ENCODE measurements at places on chromosomes 11 and 22. TPM values are rescaled to one million over a fixed set of nuclear protein-coding genes. Genes with fewer than 3 reads are reported as not detected.

AIFM3 gene
- 3.5 TPM for total RNA-seq

RBX1 gene
- total RNA-seq = 57.0 TPM

GUCY1A2 gene
- 0.05 TPM for total RNA-seq

TP53AIP1 gene
- total RNA-seq = 0.06 TPM

OR52H1 gene
- total RNA-seq = not detected

B4GAT1 gene
- total RNA-seq = 14.8 TPM

PAAF1 gene
- 12.5 TPM for total RNA-seq

ROBO4 gene
- total RNA-seq = not detected

LRP5 gene
- 47.2 TPM for total RNA-seq

GGTLC2 gene
- not detected for total RNA-seq

KRTAP5-2 gene
- not detected for total RNA-seq

APLNR gene
- not detected for total RNA-seq

VSIG10L2 gene
- total RNA-seq = not detected

SCYL1 gene
- total RNA-seq = 58.6 TPM

CFAP68 gene
- 32.5 TPM for total RNA-seq

UBQLNL gene
- not detected for total RNA-seq

RIBC2 gene
- 2.6 TPM for total RNA-seq

OR51B5 gene
- not detected for total RNA-seq

MSANTD4 gene
- 8.9 TPM for total RNA-seq

C1QTNF5 gene
- not detected for total RNA-seq

RAB38 gene
- 0.98 TPM for total RNA-seq

PLAAT5 gene
- not detected for total RNA-seq

DBX1 gene
- not detected for total RNA-seq

SESN3 gene
- 0.07 TPM for total RNA-seq

SOX6 gene
- 0.07 TPM for total RNA-seq

NXPE4 gene
- not detected for total RNA-seq

IFITM1 gene
- 0.23 TPM for total RNA-seq

SPDYC gene
- total RNA-seq = not detected

SLC25A18 gene
- 0.76 TPM for total RNA-seq

ZDHHC13 gene
- total RNA-seq = 16.0 TPM

F2 gene
- total RNA-seq = 2.3 TPM

PHETA2 gene
- not detected for total RNA-seq

NRGN gene
- total RNA-seq = 6.0 TPM

PKDREJ gene
- total RNA-seq = not detected

LIF gene
- total RNA-seq = 31.6 TPM

RPLP2 gene
- 1,408 TPM for total RNA-seq
